ENCODE measurements at places on chromosomes 2 and 18.
A peak's percentile ranks its signal among the peaks of the same experiment; 100 is the strongest.

GRCh38 chr2:42923580-42924417, 131.4 kb upstream of the HAAO start:
- no peak for DNase-seq

DNA sequence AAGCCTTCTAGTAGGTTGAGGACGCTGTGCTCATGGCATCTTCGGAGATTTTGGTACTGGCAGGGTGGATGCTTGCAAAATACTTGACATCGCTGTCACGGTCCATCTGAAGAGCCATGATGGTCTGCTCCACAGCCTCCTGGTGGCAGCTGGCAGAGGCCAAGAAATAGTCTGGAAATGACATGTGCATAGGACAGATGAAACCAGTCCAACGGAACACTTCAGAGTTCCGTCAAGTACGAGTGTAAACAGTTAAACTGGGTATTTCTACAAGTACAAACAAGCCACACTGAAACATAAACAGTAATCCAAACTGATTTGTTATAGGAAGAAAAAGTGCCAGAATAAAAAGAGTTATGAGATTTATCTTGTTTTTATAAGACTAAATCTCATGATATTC, 66.6 kb downstream of the PPP4R1 start:
- no peak for DNase-seq

DNA sequence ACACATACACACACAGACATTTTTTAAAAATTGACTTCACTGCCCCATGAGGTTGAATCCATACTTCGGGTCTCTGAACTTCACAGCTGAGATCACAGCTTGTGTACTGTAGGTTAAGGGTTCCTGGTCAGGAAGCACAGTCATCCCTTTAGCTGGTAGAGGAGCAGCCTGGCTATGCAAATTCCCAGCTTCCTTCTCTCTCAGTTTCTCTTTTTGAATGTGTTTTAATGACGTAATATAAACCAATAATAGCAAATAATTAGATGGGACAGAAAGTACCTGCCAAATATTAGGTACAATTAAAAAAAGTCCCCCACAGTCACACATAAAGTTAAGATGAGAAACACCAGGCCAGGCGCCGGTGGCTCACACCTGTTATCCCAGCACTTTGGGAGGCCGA, 178.7 kb downstream of the ZNF385B start:
- no peak for DNase-seq

GRCh38 chr2:104977958-104978357, 59.9 kb upstream of the MRPS9 start:
- DNase-seq = no peak

DNA sequence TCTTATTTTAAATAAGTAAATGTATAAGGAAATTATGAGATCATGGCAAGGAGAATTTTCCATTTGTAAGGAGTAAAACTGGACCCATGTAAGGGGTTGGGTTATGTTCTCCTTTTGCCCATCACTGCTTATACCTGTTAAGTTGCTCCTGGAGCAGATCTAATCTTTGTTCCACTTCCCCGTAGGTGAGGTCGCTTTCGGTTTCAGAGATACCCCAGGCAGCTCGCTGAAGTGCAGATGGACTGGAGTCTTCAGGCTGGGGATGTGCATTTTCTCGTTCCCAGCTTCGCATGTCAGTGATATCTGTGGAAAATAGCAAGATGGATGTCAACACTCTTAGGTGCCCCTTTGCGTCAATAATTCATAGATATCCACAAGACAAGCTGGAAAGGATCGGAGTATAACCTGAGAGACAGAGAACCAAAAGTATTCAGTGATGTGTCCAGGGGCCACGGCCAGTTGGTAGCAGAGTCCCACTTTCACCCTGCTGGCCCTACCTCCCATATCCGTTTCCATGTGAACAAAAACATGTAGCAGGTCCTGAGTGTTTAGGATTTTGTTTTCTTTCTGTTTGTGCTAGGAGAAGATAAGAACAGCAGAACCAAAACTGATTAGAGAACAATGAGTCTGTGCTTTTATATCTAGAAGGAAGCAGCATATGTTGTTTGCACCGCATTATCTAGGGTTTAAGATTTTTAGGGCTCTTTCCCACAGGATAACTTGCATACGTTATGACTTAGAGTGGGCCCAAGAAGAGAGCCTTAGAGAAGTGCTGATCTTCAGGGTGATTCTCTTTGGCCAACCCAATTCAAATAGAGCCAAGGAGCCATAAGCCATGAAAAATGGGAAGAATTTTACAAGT, 36.0 kb downstream of the GCA start:
- DNase-seq = no peak

GRCh38 chr2:172813314-172813888, 77.8 kb downstream of the RAPGEF4 start:
- DNase-seq = no peak

- DNase-seq = no peak
Measured at GRCh38 chr2:175630280-175631244, 371.5 kb downstream of the LNPK start.

DNA sequence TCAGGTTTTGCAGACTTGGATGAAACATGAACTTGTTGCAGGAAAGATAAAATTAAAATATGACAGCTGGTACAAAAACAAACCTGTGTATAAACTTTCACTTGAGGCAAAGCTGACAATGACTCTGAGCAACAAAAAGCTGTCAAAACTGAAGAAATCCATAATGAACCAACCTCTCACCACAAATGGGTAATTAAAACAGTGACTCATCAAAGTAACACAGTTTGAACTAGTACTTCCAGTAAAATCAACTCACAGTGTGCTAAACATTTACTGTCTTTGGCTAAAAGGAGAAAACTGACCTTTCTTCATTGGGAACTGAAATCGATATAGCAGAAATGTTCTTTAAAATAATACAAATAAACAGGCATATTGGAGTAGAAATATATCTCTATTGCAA, 209.7 kb downstream of the WDPCP start:
- no peak for DNase-seq

DNA sequence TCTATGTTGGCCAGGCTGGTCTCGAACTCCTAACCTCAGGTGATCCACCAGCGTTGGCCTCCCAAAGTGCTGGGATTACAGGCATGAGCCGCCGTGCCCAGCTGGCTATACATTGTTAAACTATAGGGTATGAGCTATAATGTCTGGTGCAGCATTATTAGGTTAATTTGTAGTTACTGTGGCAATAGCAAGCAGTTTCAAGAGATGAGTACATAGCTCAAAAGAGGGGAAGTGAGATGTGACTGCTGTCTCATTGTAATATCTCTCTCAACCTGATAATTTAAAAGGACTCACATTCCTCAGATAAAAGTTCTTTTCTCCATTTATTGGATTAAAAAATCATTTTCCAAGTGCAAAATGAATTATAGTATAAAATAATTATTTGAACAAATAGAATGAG, 116.4 kb downstream of the INO80D start:
- no peak for DNase-seq

GRCh38 chr2:29844713-29845326, 76.6 kb downstream of the ALK start:
- no peak for DNase-seq

DNA sequence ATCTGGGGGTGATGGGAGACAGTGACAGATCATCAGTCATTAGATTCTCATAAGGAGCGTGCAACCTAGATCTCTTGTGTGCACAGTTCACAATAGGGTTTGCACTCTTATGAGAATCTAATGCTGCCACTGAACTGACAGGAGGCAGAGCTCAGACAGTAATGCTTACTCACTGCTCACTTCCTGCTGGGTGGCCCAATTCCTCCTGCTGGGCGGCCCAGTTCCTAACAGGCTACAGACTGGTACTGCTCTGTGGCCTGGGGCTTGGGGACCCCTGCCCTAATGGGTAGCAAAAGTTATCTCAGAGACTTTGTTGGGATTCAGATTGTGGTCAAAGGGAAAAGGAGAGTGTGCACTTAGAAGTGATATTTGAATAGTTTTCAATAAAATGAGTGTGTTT, 840.1 kb upstream of the ID2 start:
- DNase-seq = peak; percentile 17

- no peak for DNase-seq
Measured at GRCh38 chr18:63368611-63369010, 1.6 kb upstream of the KDSR start.

GRCh38 chr2:104539649-104540048, 314.3 kb upstream of the POU3F3 start:
- DNase-seq = no peak

GRCh38 chr2:40161986-40162385, 289.9 kb downstream of the SLC8A1 start:
- DNase-seq = no peak

GRCh38 chr2:105526000-105526925, 127.4 kb upstream of the FHL2 start:
- DNase-seq = no peak

- no peak for DNase-seq
Measured at GRCh38 chr2:173008786-173009185, 66.9 kb upstream of the MAP3K20 start.

DNA sequence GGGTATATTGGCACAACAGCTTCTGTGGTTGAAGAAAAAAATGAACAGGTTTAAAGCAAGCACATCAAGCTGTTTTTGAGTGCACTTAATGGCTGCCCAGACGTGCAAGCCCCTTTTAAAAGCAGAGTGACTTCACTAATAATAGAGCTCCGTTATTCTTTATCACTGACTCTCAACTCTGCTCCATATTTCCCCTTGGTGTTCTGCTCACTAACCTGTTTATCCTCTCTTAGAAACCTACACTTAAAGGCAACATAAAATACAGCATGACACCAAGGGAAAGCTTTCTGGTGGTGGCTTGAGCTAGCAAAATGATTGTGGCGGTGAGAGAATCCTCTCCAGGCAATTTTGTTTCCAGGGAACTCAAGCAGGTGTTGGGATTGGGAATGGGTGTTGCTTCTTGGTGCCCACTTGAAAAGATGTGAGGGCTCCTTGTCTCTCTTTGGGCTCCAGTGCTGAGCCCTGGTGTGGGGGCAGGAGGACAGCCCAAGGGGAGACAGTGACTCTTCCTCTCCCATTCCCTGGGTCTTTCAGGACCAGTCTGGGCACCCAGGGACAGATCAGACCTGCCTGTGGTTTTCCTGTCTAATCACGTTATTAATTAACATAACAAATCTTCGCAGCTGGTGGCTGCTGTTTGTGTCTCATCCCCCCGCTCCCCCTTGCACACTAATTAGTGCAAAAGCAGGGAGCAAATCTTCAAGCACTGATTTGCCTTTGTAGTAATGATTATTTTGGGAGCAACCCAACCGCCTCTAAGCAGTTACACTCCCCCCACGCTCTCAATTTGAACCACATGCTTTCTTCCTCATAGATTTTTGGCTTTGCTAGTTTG, 289.4 kb upstream of the CXCR4 start:
- DNase-seq = no peak

GRCh38 chr2:88603146-88603545, 24.1 kb downstream of the EIF2AK3 start:
- no peak for DNase-seq

- DNase-seq = no peak
Measured at GRCh38 chr2:45864121-45864520, 212.6 kb downstream of the PRKCE start.

DNA sequence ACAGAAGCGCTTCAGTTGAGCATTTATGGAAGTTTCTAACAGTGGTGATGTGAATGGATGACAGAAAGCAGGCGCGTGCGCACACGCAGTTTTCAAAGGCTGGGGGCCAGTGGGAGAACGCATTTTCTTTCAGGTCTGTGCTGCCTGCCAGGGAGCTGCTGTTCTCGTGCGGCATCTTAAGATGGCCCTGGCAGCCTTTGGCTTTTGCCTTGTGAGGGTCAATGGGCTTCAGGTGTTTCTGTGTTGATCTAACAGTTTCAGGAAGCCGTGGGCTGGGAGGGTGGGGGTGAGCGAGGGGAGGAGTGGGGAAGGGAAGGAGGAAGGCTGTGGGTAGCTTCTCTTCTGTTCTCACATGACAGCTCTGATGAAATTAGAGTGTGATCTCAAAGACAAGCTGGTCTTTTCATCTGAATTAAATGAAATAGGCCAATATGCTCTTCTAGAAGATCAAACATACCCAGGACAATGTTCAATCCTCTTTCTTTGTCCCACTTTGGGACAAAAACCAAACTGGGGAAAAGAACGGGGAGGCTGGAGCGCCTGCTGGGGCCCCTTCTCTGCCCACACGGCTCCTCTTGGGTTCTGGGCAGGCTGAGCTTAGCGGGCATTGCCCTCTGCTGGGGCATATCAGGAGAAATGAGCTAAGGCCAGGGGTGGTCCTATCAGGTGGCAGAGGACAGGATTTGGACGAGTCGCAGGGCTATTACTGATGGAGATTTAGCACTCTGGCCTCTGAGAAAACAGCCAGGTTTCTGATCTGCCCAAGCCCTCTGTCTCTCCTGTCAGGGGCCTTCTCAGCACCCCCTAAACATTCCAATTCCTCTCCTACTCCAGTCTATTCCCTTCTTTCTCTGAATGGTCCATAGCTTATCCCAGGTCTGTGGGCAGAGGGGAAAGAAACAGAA, 126.2 kb upstream of the LGALSL start:
- DNase-seq = peak; percentile 65

Data from CD4-positive, alpha-beta T cell treated with Interferon gamma for 1 hour (primary cell).